Tracheal epithelial cell (primary cell): ENCODE measurements at places on chromosomes 7 and 10. TPM values are rescaled to one million over a fixed set of nuclear protein-coding genes. Genes with fewer than 3 reads are reported as not detected.

LLCFC1 gene
- not detected in 2 replicates for total RNA-seq

NDUFB8 gene
- total RNA-seq, result 86.7 and 108 TPM in 2 replicates

SLC16A9 gene
- total RNA-seq, result 2.7 and 3.2 TPM in 2 replicates

CCDC172 gene
- not detected in 2 replicates for total RNA-seq

PIK3CG gene
- total RNA-seq, result under 0.01 TPM in 1 of 2 replicates, not detected in the other

KCNH2 gene
- total RNA-seq, result 0.21 and 0.24 TPM in 2 replicates

MYOF gene
- 167 and 198 TPM in 2 replicates for total RNA-seq

PPP1R9A gene
- total RNA-seq, result 0.85 and 6.0 TPM in 2 replicates

HDAC9 gene
- 8.1 and 52.8 TPM in 2 replicates for total RNA-seq

TMEM236 gene
- not detected in 2 replicates for total RNA-seq

NET1 gene
- 143 and 149 TPM in 2 replicates for total RNA-seq

AKR1E2 gene
- 5.8 and 29.2 TPM in 2 replicates for total RNA-seq

CYP3A7 gene
- total RNA-seq, result not detected in 2 replicates
